AG09319 (cell line): ENCODE measurements at places on chromosomes 1 and 21.
A peak's percentile ranks its signal among the peaks of the same experiment; 100 is the strongest.

DNA sequence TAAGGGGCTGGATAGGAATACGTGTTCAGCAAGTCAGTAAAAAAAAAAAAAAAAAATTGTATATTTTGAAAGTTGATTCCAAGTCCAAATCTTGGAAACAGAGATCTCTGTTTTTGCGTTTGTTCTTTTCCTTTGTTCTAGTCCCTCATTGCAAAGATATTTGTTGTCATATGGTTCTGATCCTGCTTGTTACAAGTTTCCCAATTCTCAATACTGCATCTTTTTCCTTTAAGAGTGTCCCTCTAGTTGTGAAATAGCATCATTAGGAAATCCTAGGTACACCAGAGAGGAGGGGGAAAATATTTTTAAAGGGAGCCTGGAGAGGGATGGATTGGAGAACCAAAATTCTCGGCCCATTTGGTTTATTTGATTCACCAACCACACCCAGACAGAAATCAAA lies 152.2 kb upstream of the C1orf105 start:
- peak; percentile 32 for DNase-seq

DNA sequence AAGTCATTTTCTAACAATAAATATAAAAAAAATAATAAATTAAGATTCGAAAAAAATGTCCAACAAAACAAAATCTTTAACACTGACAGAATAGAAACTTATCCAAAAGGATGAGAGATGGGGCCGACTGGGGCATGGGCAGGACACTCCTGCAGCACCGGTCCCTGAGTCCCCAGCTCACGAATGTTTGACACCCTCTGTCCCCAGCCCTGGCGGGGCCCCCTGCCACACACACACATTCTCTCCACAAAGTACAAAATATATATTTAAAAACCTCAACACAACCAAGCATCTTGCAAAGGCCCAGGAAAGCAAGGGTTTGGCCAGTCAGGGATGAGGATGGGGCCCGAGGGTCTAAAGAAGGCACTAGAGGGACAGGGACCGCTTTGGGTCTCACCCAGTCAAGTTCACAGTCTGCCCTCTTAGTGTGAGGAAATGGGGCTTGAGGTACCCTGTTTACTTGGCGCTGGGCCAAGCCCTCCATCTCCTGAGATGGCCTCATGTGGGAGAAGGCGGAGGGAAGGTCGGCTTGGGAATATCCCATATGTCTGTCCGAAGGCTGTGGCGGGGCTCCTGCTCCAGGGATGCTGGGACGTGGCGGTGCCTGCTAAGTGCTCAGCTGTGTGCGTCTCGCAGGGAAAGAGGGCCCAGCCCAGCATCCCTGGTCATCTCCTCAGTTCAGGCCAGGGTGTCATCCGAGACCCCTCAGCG lies 31.3 kb downstream of the EPHA2 start:
- no peak for DNase-seq

GRCh38 chr1:242523719-242524570 lies 552 bp downstream of the PLD5 start:
- DNase-seq = no peak

GRCh38 chr21:20999659-21000058 lies 1.4 kb downstream of the NCAM2 start:
- DNase-seq = no peak

GRCh38 chr1:27664291-27664690 lies 7.7 kb downstream of the IFI6 start:
- DNase-seq = no peak

- DNase-seq = no peak
These were observed 5.2 kb downstream of the SLC2A1 start for GRCh38 chr1:42953182-42954180.

DNA sequence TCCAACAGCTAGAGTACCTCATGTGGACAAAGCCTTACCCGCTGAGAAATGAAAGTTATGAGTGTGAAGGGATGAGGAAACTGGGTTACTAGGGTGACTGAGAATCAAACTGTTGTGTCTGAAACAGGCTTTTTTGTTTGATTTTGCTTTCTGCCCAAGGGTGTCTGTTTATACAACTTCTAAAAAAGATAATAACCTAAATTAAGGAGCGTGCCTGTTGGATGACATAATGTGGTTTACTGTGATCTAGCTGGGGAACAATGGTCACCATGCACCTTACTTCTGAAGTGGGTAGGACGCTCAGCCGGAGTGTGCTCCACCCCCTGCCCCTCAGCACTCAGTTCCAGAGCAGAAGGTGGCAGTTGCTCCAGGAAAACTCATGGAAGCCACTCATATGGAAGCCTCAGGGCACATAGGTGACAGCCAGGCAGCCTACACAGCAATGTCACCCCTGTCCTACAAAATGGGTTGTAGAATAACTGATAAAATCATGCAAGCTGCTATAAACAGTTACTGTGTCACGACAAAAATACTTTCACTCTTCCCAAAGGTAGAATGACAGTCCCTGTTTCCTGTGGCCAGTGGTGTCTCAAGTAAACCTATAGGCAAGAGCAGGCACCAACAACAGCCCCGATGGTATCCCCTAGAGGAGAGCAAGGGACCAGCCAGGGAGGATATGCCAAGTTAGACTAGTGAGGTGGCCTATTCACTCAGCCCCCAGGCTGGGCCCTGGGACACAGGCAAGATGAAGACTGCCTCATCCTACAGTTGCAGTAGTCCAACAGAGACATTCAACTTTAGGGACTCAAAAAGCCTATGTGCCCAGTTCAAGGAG lies 29.3 kb downstream of the SIPA1L2 start:
- no peak for DNase-seq

GRCh38 chr1:37484325-37485051 lies 10.1 kb downstream of the ZC3H12A start:
- DNase-seq = no peak

DNA sequence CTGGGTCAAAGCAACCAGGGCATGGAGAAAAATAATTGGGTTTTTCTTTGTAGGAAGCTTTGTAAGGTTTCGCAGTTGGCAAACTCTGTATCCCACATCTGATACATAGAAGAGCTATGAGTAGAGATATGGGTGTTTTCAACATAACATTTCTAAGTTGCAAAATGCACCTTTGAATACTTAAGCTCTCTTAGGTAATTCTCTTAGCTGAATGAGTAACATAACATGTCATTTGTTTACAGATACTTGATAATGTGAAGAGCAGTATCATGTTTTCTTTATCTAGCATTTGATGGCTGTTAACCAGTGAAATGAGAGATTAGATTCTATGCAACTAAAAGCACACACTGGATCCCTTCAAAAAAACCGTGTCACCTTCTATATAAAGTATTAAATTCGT lies 21.6 kb downstream of the RAVER2 start:
- no peak for DNase-seq

DNA sequence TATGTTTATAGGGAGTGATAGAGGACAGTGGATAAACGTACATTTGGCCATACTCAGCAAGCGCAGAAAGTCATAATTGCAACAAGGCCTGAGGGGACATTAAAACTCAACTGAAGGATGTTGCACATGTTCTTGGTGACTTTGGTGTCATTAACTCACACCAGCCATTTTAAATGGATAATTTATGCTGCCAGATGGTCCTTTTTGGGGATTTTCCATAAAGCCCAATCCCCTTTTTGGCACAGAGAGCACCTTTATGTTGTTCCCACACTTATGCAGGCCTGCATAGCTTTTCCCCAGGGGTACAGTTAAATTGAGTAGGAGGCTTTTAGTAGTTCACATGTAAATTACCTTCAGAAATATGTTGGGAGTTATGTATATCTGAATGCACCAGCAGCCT lies 279.6 kb downstream of the NFIA start:
- DNase-seq = no peak

GRCh38 chr1:51472359-51472758 lies 46.7 kb downstream of the EPS15 start:
- DNase-seq = no peak

- no peak for DNase-seq
These were observed 130.2 kb downstream of the PEX14 start for GRCh38 chr1:10604966-10605365.

DNA sequence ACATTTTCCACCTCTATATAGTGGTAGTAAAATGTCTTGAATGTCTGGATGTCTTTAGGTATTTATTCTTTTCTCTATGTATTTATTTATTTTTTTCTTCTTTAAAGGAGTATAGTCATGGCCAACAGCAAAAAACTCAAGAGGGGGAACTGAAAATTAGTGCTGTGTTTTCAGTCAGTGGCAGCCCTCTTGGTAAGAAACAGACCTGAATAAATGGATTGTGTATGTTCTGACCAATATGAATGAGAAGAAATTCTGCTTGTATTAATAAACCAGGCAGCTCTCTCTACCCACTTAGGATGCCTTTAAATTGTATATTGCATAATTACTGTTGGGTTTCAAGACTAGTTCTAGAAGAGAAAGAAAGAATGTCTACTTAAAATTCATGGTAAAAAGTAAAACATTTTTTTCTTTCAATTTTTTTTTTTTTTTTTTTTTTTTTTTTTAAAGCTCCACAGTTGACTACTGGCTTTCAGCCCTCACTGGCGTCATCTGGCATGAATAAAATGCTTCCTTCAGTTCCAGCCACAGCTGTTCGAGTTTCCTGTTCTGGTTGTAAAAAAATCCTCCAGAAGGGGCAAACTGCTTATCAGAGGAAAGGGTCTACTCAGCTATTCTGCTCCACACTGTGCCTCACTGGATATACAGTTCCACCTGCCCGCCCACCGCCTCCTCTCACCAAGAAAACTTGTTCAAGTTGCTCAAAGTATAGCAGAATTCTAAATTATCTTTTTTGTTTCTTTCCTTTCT lies 101.6 kb downstream of the ZMYM4 start:
- peak; percentile 42 for DNase-seq

DNA sequence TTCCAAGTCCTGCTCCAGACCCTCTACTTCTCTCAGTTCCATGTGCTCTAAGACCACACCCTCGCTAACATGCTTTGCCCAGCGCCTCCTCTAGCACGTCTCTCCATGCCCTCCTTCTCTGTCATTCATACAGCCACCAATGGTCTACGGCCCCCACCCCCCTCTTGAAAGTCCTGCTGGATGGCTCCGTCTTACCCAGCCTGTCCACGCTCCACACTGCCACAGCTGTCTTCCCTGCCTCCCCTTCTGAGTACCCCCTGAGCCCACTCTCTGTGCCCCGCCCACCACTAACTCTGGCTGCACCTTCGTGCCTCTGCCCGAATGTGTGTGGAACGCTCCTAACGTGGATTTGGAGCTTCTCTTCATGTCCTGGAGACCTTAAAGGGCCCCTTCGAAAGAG lies 244.6 kb downstream of the TRABD2B start:
- no peak for DNase-seq

GRCh38 chr1:215417122-215417521 lies 150.0 kb upstream of the KCTD3 start:
- no peak for DNase-seq
